ENCODE measurements at places on chromosomes 4 and X.
A peak's percentile ranks its signal among the peaks of the same experiment; 100 is the strongest.

GRCh38 chrX:13076176-13076961, 31.9 kb upstream of the FAM9C start:
- no peak for DNase-seq

- DNase-seq, result peak; percentile 88
Observed at GRCh38 chrX:50697691-50698090, 116.3 kb downstream of the SHROOM4 start.

DNA sequence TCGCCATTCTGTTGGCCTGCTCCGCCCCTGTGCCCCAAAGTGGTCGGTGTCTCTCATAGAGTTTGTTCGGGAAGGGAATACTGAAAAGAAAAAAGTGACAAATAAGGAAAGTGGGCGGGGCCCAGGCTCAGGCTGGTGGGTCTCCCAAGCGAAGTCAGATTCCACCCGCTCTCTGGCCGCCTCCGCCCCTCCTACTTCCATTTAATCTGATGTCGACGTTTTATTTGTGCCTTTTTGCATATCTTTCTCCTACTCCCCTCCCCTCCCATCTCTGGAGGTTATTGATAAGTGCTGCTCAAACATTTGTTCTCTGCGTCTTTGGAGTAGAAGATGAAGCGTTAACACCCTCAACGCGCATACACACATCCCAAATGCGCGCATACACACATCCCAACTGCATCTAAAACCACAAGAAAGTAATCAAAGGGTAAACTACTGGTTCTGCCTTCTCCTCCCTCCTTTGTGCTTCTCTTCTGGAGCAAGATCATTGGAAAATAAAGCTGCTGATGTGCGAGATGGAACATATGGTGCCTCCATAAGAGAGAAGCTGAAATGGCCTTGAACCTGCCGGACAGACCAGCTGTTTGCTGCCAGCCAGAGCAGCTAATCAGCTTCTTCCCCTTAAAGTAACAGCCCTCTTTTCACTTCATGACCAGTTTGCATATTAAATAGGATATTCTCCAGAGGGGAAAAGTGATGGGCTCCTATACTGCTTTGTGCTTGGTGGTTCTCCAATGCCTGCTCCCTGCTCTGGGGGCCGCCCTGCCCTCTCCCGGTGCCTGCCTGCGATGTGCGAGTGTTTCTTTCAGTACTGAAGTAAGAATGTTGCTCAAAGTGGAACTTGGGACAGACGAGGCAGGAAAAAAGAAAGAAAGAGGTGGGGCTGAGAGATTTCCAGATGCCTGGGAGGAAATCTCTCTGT, 3.1 kb downstream of the MAMLD1 start:
- DNase-seq, result peak; percentile 38

GRCh38 chr4:169902658-169903345, 123.4 kb downstream of the MFAP3L start:
- DNase-seq, result no peak

DNA sequence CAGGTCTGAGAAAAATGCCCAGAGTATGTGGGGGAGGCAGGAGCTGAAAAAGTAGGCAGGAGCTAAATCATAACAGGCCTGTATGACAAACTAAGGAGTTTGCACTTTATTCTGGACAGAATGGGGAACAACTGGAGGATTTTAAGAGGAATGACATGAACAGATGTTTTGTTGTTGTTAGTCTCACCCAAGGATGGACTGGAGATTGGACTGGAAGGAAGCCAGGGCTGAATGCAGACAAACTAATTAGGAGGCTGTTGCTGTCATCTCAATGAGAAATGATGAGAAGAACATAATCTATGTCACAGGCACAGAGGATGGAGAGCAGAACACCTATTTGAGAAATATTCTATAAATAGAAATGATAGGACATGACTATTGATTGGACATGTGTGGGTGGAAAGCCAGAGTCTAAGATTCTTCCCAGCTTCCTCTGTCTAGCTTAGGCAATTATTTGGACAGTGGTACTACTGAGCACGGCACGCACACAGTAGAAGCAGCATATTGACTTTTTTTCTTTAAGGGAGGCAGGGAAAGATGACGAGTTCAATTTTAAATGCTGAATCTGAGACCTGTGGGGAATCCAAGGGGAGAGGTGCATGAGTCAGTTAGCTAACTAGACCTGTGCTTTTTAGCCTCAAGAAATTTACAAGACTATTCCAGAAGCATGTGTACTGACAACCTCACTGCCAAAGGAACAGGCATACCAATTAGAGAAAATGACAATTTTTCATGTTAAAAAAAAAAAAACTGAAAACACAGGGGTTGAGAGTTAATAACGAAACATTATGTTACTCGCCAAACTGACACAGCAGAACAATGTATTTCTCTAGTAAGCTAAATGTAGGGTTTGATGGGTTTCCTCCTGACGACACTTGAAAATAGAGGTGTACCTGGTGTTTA, 963 bp upstream of the USO1 start:
- DNase-seq, result peak; percentile 73

- no peak for DNase-seq
Observed at GRCh38 chr4:164613792-164614191, 140.1 kb upstream of the SMIM31 start.

- no peak for DNase-seq
Observed at GRCh38 chr4:159047478-159048165, 55.3 kb upstream of the RAPGEF2 start.

DNA sequence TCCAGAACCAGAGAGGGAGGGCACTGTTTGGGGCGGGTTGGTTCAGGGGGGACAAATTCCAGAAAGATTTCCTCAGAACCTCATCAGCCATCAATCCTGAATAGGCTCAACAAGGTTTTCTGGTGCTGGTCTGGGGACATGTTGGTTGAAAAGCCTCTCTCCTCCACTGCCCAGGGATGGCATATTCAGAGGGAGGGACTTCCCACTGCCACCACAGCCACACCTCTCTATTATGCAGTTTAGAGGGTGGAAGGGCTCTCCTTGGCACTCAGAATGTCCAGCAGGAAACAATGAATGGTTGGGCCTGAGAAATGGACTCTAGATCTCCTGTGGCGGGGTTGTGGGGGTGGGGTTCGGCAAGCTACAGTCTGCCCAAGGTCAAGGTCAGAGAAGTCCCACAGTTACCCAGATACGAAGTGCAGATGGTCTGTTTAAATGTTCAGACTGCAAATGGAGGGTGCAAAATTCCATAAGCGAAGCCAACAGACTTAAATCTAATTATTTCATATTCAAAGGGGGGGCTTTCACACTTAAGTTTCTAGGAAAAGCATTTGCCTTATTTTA, 70.7 kb downstream of the LEF1 start:
- no peak for DNase-seq

- DNase-seq, result peak; percentile 9
Observed at GRCh38 chr4:8343262-8343966, 73.9 kb downstream of the HTRA3 start.

GRCh38 chr4:24519649-24520048, 64.7 kb downstream of the DHX15 start:
- DNase-seq, result peak; percentile 13

- DNase-seq, result peak; percentile 80
Observed at GRCh38 chr4:150510176-150510865, 71.6 kb upstream of the MAB21L2 start.

DNA sequence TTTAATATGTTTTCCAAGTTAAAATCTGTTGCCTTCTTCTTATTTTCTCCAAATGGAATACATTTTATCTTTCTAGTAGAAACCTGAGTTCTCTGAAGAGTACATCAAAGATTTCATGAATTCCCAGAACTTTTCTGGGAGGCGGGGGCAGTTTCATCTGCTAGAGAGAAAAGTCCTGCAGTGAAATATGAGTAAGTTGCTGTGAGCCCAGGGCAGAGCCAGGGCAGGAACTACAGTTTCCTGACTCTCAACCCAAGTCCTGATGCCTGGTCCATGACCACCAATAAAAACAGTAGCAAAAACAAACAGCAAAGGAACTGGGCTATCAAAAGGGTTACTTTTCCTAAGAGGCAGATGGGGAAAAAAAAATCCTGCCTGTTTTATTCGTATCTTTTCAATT, 239.4 kb upstream of the CTSO start:
- no peak for DNase-seq

GRCh38 chrX:103197721-103198306, 17.1 kb upstream of the BEX4 start:
- peak; percentile 74 for DNase-seq

DNA sequence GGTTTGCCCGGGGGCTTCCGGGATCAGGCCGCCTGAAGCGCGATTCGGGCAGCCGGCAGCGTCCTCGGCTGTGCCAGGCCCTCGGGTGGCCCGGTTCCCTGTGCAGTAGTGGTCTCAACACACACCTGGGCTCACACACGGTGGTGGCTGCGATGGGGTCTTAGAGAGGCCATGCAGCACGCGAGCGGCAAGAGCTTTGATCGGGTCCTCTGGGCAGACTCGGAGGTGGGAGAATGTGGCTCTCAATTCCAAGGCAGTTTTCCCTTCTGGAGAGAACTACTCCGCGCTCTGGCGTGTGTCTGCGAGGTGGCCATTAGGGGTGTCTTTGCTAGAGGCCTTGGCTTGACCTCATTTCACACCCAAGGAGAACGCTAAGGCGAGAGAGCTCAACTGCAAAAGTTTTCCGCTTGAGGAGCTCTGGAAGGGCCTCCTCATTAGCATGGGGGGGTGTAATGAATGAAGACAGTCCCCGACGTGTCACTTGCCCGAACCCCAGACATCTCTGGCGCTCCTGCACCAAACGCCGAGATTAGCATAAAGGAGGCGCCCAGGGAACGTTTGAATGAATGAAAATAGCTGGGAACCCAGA, 771 bp upstream of the RBPJ start:
- peak; percentile 39 for DNase-seq

DNA sequence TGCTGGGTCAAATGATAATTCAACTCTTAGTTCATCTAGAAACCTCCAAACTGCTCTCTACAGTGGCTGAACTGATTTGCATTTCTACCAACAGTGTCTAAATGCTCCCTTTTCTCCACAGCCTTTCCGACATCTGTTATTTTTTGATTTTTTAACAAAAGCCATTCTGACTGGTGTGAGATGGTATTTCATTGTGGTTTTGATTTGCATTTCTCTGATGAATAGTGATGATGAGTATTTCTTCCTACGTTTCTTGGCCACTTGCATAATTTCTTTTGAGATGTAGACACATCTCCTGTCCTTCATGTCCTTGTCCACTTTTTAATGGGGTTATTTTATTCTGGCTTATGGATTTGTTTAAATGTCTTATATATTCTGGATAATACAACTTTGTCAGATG, 298.2 kb upstream of the ARSJ start:
- peak; percentile 86 for DNase-seq

DNA sequence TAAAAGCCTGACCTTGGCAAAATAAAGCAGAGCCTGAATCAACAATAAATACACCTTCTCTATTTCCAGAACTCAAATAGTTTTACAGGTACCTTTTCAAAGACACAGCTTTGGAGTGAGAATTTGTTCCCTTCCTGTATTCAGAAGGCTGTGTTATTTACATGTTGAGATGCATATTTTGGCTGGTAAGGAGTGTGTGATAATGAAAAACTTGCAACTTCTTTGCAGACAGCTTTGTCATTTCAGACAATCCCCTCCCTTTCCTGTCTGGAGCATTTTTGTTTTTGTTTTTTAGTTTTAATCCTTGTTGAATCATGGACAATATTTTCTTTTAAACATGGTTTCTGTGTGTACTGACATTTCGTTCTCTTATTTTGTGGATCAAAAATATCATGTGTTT, 493.8 kb downstream of the FAT4 start:
- no peak for DNase-seq

DNA sequence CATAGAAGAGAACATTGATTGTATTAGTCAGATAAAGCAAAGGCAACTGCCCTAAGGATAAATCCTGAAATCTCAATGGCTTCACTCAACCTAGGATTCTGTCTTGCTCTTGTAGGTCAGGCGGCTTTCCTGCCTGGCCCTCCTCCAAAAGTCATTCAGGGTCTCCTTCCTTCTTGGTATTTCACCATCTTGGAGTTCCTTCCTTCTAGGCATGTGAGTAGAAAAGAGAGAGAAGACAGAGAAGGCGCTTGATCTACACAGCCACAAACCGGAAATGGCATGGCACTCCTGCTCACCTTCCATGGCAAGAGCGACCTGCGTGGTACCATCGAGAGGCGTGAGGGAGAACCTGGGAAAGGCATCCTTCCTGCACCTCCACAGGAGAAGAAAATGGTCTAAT, 45.3 kb upstream of the HELT start:
- DNase-seq, result no peak

- peak; percentile 92 for DNase-seq
Observed at GRCh38 chr4:122765692-122766352, 33.3 kb downstream of the BBS12 start.

DNA sequence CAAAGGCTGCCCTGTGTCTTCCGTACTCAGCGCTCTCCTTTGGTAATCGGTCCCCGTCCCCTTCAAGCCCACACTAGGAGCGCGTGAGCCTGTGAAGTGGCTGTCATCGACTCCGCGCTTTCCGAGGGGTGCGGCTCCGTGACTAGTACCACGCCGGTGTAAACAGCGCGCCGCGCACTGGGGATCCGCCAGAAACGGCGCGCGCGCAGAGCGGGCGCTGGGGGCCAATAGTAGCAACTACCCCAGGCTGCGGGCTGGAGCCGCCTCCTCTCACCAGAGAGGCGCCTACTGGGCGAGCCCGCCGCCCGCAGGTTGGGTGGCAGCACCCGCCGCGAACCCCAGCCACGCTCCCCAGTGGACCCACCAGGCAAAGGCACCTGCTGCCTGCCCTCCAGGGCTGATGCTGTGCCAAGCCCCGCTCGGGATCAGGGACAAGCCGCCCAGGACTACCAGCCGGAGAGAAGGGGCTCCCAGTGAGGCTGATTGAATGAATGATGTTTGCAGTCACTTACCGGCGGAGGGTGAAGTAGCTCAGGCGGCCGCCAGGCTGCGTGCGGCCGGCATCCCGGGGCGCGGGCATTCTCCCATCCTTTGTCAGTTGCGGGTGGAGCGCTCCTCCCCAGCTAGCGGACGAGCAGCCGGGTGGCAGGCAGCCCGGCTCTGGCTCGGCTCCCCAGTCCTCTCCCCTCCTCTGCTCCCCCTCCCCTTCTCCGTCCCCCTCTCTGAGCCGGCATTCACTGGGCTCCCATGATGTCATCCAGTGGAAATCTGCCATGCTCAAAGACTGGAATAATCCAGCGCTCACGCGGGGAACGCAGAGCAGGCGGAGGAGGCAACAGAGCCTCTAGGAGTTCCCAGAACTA, 370.3 kb upstream of the SMIM31 start:
- DNase-seq, result no peak

- no peak for DNase-seq
Observed at GRCh38 chr4:32932156-32932555, 2212.0 kb downstream of the PCDH7 start.

GRCh38 chrX:6169407-6169806, 59.3 kb downstream of the NLGN4X start:
- DNase-seq, result no peak

- no peak for DNase-seq
Observed at GRCh38 chr4:119329835-119330620, 8.1 kb upstream of the FABP2 start.

DNA sequence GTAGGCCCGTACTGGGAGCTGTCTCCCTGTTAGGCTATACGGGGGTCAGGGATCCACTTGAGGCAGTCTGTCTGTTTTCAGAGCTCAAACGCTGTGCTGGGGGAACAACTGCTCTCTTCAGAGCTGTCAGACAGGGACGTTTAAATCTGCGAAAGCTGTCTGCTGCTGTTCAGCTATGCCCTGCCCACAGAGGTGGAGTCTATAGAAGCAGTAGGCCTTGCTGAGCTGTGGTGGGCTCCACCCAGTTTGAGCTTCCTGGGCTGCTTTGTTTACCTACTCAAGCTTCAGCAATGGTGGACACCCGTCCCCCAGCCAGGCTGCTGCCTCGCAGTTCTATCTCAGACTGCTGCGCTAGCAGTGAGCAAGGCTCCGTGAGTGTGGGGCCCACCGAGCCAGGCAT, 27.3 kb upstream of the PHEX start:
- DNase-seq, result no peak

All from AG10803 (cell line).